NCI-H1930 (cell line): ENCODE measurements at places on chromosomes 16 and 17.
A peak's percentile ranks its signal among the peaks of the same experiment; 100 is the strongest.

GRCh38 chr16:73016488-73016830 is 31.5 kb downstream of the ZFHX3 start:
- no peak for DNase-seq

DNA sequence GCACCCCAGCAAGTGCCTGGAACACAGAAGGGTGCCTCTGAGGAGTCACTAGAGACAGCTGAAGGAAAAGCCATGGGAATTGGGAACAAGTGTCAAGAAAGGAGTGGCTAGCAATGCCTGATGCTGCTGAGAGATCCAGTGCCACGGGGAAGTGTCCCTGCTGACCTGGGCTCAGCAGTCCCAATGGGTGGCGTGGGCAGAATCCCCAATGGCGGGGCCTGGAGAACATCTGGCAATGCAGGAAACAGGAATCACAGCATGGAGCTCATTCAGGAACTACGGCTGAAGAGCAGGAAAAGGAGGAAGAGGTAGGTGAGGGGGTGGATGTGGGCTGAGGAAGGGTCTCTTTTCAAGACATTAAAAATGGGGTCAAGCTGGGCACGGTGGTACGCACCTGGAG is 30.1 kb downstream of the UBE2O start:
- no peak for DNase-seq

GRCh38 chr16:3459401-3460090 is 16.1 kb downstream of the NAA60 start:
- DNase-seq = no peak

DNA sequence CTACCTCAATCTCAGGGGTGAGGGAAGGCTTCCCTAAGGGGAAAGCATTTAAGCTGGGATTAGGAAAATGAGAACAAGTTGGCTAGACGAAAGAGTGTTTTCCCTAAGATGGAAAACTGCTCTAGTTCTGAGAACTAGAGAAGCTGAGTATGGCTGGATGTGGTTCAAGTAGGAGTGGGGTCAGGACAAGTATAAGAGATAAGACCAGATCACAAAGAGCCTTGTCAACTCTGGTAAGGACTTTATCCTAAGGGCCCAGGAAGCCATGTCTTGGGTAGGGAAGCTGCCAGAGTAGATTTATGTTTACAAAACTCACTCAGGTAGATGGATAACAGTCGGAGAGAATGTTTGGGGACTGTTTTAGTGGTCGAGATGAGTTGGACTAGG is 1.7 kb downstream of the ANKS4B start:
- no peak for DNase-seq

DNA sequence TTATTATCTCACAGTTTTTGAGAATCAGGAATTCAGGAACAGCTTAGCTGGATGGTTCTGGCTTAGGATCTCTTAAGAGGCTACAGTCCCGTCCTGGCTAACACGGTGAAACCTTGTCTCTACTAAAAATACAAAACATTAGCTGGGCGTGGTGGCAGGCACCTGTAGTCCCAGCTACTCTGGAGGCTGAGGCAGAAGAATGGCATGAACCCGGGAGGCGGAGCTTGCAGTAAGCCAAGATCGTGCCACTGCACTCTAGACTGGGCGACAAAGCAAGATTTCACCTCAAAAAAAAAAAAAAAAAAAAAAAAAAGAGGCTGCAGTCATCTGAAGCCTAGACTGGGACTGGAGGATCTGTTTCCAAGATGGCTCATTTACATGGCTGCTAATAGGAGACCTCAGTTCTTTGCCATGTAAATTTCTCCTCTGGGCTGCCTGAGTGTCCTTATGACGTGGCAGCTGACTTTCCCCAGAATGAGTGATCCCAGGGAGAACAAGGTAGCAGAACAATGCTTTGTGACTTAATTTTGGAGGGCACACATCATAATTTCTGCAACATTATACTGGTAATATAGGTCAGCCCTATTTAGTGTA is 95.8 kb upstream of the CORO6 start:
- DNase-seq = no peak

DNA sequence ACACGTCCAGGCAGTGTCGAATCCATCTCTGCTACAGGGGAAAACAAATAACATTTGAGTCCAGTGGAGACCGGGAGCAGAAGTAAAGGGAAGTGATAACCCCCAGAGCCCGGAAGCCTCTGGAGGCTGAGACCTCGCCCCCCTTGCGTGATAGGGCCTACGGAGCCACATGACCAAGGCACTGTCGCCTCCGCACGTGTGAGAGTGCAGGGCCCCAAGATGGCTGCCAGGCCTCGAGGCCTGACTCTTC is 7.2 kb upstream of the CD68 start:
- DNase-seq = no peak

DNA sequence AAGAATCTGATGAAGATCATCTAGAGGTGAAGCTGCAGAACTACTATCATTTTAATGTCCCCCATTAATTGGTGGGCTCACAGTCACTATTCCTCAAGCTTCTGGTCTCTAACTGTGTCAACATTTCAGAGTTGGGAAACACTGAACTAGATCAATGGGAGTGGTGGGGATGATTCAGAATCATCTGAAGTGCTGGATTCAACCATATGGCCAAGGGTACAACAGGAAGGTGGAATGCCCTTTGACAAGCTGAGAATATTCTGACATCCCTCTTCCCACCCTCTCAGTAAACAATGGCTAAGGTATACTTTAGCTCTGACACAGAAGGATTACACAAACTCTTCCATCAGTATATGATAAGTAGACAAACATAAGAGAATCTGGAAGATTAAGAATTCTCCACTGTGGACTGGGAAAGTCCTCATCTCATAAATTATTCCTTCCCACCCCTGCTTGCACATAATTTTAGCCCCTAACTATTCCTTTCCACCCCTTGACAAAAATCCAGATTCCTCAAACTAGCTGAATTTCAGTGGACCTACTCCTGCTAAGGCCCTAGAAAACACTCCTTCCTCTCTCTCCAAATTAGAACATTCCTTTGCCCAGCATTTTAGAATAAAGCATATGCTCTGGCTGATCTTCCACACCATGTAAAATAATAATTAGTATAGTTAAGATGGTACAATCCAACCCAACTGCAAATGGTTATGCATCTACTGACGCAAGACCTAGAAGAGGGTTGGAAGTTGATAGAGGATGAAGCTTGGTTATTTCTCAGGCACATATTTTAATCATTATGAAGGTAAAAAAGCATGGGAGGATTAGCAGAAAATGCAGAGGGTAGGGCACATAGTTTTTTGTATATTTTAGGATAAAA is 16.3 kb upstream of the RFFL start:
- DNase-seq = no peak

GRCh38 chr17:6070913-6071511 is 833 bp downstream of the WSCD1 start:
- no peak for DNase-seq

- DNase-seq = no peak
These were observed 17.4 kb downstream of the PIEZO1 start for GRCh38 chr16:88767546-88768070.

- DNase-seq = no peak
These were observed 28.3 kb upstream of the TMEM97 start for GRCh38 chr17:28290703-28291102.

GRCh38 chr17:63479495-63480184 is 2.8 kb downstream of the ACE start:
- no peak for DNase-seq

DNA sequence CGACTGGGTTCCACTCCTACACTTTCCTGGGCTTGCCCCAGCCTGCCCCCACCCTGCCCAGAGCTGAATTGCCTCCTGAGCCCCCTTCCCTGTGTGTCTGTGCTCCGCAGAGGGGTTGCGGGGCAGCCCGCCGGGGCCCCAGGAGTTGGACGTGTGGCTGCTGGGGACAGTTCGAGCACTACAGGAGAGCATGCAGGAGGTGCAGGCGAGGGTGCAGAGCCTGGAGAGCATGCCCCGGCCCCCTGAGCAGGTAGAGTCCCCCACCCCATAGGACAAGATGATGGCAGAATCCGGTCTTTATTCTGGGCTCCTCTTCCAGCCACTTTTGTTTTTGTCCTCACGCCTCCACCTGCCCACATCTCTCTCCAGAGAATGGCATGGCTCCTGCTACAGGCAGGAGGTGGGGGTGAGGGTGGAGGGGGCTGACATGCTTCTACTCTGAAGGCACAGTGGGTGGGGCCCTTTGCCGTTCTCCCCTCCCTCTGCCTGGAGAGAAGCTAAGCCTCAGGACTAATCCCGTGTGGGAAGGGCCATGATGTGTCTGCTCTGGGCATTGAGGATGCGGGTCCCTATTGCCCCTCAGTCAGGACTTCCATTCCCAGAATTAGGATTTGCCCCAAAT is 3.5 kb downstream of the ACBD4 start:
- DNase-seq = no peak

- DNase-seq = peak; percentile 97
These were observed 297.0 kb downstream of the MAP2K6 start for GRCh38 chr17:69711541-69711940.

- no peak for DNase-seq
These were observed 28.0 kb upstream of the SNN start for GRCh38 chr16:11639925-11640899.

DNA sequence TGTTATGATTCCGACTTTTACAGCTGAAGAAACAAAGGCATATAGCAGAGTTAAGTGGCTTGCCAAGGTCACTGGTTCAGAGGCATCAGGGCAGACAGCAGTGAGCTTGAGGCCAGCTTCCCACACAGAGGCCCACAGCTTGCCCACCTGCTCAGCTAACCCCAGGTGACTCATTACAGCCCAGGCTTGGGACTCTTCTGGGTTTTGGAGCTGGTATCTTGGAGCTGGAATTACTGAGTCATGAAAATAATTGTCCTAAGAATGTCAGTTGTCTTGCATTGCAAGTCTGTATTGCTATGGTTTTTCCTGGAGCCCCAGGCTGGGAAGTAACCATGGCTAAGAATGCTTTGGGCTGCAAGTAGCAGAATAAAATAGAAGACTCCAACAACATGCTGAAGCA is 32.4 kb upstream of the IRX3 start:
- DNase-seq = no peak

- DNase-seq = no peak
These were observed 442 bp downstream of the ABCC3 start for GRCh38 chr17:50634915-50635731.

DNA sequence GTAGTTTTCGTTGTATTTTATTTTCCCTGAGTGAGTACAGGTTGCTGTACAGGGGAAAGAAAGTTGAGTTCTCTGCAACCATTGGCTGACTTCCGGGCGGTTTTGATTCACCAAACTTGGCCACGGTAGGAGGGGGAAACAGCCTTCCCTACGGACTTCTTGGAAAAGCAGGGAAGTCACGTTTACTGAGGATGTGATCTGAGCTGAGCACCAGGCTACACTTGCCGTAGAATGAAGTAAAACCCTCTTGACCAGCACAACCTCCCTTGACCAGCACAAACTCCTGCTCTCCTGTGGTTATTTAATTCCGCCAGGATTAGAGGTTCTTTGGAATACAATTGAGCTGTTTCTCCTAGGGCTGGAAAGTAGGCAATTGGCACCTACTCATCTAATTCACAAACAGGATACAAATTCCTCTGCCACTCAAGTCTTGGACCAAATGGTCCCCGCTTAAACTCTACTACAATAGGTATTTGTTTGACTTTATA is 242.0 kb upstream of the RBFOX1 start:
- no peak for DNase-seq

GRCh38 chr16:13835387-13835786 is 84.6 kb upstream of the ERCC4 start:
- DNase-seq = no peak

DNA sequence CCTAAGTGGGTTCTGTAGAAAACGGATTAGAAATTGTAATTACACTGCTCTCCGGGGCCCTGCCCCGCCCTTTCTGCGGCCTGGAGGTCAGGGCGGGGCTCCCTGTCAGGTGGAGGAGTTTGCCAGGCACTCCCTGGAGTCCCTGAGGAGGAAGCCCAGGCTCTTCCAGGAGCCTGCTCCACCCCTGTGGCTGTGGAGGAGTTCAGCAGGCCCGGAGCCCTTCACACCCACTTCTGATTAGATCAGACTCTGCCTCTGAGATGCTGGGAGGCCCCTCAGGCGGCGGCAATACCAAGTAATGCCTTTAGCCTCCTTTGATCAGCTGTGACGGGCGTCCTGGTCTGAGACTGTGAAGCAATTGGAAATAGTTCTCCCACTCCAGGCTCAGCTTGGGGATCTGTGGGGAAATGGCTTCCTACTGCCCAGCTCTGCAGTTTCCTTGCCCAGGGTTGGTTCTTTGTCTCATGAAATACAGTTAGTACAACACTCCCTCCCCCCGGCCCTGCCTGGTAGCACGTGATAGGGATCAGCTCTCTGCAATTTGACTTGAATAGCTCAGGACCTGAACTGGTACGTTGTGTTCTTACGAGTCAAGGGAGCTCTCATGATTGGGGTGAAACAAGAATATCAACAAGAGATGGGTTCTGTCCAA is 22.3 kb downstream of the BAIAP2 start:
- DNase-seq = no peak

DNA sequence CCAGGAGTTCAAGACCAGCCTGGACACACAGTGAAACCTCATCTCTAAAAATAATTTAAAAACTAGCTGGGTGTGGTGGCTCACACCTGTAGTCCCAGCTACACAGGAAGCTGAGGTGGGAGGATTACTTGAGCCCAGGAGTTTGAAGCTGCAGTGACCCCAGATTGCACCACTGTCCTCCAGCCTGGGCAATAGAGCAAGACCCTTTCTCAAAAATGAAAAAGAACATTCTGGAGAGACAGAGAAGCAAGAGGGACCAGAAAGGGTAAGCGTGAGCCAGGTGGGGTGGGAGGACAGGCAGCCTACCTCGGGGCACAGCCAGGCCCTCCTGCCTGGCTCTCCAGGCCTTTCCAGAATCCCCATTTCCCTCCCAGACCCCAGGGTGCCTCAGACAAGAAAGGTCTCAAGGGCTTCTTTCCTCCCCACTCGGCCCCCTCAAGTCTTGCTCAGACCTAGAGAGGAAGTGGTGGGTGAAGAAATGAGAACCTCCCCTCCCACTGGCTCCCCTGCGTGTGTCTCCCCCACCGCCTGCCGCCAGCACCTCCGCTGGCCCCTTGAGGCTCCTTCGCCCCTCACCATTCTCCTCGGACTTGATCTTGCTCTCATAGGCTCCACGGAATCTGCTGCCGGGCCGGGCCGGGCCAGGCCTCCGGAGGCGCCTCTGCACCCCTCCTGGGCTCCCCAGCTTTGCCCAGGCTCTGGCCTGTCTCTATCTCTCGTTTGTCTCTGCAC is 503 bp downstream of the C16orf54 start:
- DNase-seq = no peak

DNA sequence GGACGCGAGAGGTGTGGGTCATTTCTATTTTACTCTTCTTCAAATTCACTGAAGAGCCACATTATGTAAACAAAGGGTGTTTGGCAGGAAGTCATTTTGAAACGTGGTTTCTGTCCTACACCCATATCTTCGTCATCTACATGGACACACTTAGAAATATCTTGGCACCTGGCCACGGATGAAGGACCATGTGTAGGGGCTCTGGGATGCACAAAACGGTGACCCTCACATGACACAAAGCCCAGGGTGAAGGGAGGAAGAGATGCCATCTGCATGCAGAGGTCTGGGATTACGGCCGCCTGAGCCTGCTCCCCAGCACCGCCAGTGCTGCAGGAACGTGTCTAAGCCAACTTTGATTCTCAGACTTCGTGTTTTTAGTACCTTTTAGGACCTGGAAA is 130.2 kb upstream of the CHMP6 start:
- DNase-seq = no peak
